ENCODE measurements at places on chromosomes 6 and 20. TPM values are rescaled to one million over a fixed set of nuclear protein-coding genes. Genes with fewer than 3 reads are reported as not detected.

GRCh38 chr20:43961541-43962471 is 47.2 kb downstream of the TOX2 start:
- peaks cover 16% of the 10 kb centered on the region for H3K36me3 ChIP-seq
- no peak overlapping the region for H3K4me3 ChIP-seq
- peaks cover 24% of the 10 kb centered on the region for H3K4me1 ChIP-seq
- H3K27me3 ChIP-seq = peaks cover 59% of the 10 kb centered on the region

DNA sequence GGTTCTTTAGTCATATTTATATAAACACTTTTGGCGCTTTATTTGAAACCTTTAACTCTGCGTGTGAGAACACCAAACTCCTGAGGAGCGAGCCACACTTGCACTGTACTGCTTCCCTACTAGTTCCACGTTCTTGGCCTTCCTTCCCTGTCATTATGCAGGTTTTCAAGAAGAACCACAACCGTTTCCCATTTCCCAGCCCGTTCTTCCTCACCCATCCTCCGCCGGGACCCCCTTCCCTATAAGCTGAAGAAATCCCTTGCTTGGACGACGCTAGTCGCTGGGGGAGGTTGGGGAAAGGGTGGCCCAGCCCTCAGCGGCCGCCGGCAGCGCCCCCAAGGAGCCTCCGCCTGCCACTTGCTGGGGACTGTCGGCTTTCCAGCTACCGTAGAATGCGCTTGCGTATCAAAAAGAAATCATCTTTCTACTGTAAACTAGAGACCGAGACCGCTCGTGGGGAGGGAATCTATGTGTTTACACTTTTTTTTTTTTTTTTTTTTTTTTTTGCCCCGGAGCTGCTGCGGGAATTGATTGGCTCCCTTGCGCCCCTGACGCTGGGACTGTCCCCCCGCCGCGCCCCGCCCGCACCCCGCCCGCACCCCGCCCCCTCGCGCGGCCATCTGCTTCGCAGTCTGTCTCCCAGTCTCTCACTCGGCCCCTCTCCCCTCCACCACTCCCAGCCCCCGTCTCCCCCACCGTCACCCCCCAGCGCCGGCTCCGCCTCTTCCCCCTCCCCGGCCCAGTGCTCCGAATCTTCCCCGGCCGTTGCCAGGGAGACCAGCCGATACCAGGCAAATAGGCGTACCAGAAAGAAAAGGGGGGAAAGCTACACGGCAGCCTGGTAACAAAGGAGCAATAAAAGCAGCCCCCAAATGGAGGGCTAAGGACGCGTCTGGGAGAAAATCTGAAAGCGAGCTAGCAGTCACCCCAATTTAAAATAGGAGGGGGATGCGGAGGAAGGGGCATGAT is 2.3 kb upstream of the MARCKS start:
- peak overlapping the region; percentile 31 for H3K27ac ChIP-seq
- peaks cover 37% of the 10 kb centered on the region for H3K27me3 ChIP-seq
- H3K4me1 ChIP-seq = peaks cover 18% of the 10 kb centered on the region
- H3K36me3 ChIP-seq = peaks cover 2% of the 10 kb centered on the region
- DNase-seq = no peak
- H3K4me3 ChIP-seq = peak overlapping the region; percentile 11

GRCh38 chr20:2397091-2397490 is 16.4 kb downstream of the TGM6 start:
- H3K4me1 ChIP-seq = no peaks in the 10 kb centered on the region
- no peak overlapping the region for H3K4me3 ChIP-seq
- no peaks in the 10 kb centered on the region for H3K36me3 ChIP-seq
- H3K27me3 ChIP-seq = no peaks in the 10 kb centered on the region

DNA sequence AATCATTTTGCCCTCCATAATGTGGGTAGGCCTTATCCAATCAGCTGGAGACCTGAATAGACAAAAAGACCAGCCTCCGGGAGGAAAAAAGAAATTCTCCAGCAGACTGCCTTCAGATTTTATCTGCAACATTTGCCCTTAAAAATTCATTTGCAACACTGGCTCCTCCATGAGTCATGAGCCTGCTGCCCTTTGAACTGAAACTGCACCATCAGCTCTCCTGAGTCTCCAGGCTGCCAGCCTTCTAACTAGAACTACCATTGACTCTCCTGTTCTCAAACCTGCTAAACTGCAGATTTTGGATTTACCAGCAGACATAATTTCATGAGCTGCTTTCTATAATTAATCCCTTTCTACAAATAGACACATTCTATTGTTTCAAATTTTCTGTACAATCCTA is 223.9 kb upstream of the THEMIS start:
- H3K27ac ChIP-seq = no peak overlapping the region

- no peak for DNase-seq
- H3K4me1 ChIP-seq = peaks cover 41% of the 10 kb centered on the region
- no peak overlapping the region for H3K4me3 ChIP-seq
- no peaks in the 10 kb centered on the region for H3K27me3 ChIP-seq
- peaks cover 39% of the 10 kb centered on the region for H3K36me3 ChIP-seq
Observed at GRCh38 chr6:73513496-73513854, 7.4 kb downstream of the EEF1A1 start.

- H3K27me3 ChIP-seq = no peaks in the 10 kb centered on the region
- H3K4me3 ChIP-seq = peak overlapping the region; percentile 14
- DNase-seq = peak; percentile 85
- H3K27ac ChIP-seq = peak overlapping the region; percentile 88
Observed at GRCh38 chr6:87718662-87719433, 16.8 kb upstream of the AKIRIN2 start.

GRCh38 chr6:32838114-32838958 is at the start of gene TAP2:
TAP2 (minus strand) TSS chr6:32838739; CDS start chr6:32838233, 506 bp downstream.
- peaks cover 77% of the 10 kb centered on the region for H3K36me3 ChIP-seq
- peak within 1 kb of the TSS; percentile 95 for H3K27ac ChIP-seq
- no peaks in the 10 kb centered on the region for H3K27me3 ChIP-seq
- H3K4me1 ChIP-seq = peaks cover 77% of the 10 kb centered on the region
- H3K4me3 ChIP-seq = peak within 1 kb of the TSS; percentile 94
- DNase-seq = peak; percentile 98

- DNase-seq = no peak
- H3K4me3 ChIP-seq = no peak overlapping the region
- H3K4me1 ChIP-seq = no peaks in the 10 kb centered on the region
- H3K27ac ChIP-seq = no peak overlapping the region
- no peaks in the 10 kb centered on the region for H3K36me3 ChIP-seq
- H3K27me3 ChIP-seq = no peaks in the 10 kb centered on the region
Observed at GRCh38 chr6:140153703-140154102, 779.3 kb upstream of the CITED2 start.

- peaks cover 25% of the 10 kb centered on the region for H3K27me3 ChIP-seq
- no peak overlapping the region for H3K4me3 ChIP-seq
- no peaks in the 10 kb centered on the region for H3K4me1 ChIP-seq
- peaks cover 1% of the 10 kb centered on the region for H3K36me3 ChIP-seq
- DNase-seq = no peak
Observed at GRCh38 chr6:14616656-14617055, 499.1 kb downstream of the CD83 start.

- H3K36me3 ChIP-seq = no peaks in the 10 kb centered on the region
- peaks cover 13% of the 10 kb centered on the region for H3K4me1 ChIP-seq
- DNase-seq = no peak
- no peak overlapping the region for H3K4me3 ChIP-seq
- H3K27ac ChIP-seq = no peak overlapping the region
- H3K27me3 ChIP-seq = peaks cover 12% of the 10 kb centered on the region
Observed at GRCh38 chr6:29637247-29637646, 4.3 kb upstream of the GABBR1 start.

GRCh38 chr6:68427630-68428029 is 207.5 kb upstream of the ADGRB3 start:
- H3K27me3 ChIP-seq = no peaks in the 10 kb centered on the region
- H3K36me3 ChIP-seq = no peaks in the 10 kb centered on the region
- DNase-seq = no peak
- H3K27ac ChIP-seq = no peak overlapping the region

- H3K27me3 ChIP-seq = peaks cover 8% of the 10 kb centered on the region
- no peak overlapping the region for H3K4me3 ChIP-seq
- H3K36me3 ChIP-seq = no peaks in the 10 kb centered on the region
Observed at GRCh38 chr20:5364997-5365597, 48.3 kb upstream of the PROKR2 start.

- no peaks in the 10 kb centered on the region for H3K36me3 ChIP-seq
- no peak overlapping the region for H3K27ac ChIP-seq
- H3K4me1 ChIP-seq = peaks cover 3% of the 10 kb centered on the region
- H3K4me3 ChIP-seq = no peak overlapping the region
Observed at GRCh38 chr6:82589509-82590206, 226.0 kb downstream of the TPBG start.

GRCh38 chr20:48819821-48820648 is 7.8 kb downstream of the PREX1 start:
- H3K4me1 ChIP-seq = peaks cover 100% of the 10 kb centered on the region
- peaks cover 58% of the 10 kb centered on the region for H3K36me3 ChIP-seq
- H3K27me3 ChIP-seq = no peaks in the 10 kb centered on the region
- H3K27ac ChIP-seq = peak overlapping the region; percentile 98
- H3K4me3 ChIP-seq = peak overlapping the region; percentile 54
- DNase-seq = no peak

GRCh38 chr6:45658958-45659357 is 281.2 kb upstream of the SUPT3H start:
- DNase-seq = no peak
- no peak overlapping the region for H3K4me3 ChIP-seq
- H3K36me3 ChIP-seq = peaks cover 11% of the 10 kb centered on the region
- no peak overlapping the region for H3K27ac ChIP-seq
- peaks cover 22% of the 10 kb centered on the region for H3K27me3 ChIP-seq
- peaks cover 36% of the 10 kb centered on the region for H3K4me1 ChIP-seq

DNA sequence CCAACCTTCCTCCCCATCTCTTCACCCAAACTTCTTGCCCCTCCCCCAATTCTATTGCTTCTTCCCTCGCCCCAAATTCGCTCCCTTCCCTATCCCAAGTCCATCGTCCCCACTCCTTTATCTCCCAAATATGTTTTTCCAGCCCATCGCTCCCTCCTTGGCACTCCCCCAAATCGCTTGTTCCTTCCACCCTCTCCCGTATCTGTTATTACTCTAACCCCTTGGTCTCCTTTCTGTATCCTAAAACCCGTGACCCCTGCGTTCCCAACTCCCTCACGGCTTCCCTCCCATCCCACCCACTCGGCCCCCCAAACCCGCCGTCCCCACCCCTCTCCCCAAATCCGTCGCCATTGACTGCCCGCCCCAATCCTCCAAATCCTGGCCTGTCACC is 584 bp downstream of the MTCH1 start:
- DNase-seq = no peak
- peaks cover 9% of the 10 kb centered on the region for H3K36me3 ChIP-seq
- H3K27ac ChIP-seq = no peak overlapping the region

GRCh38 chr6:64330694-64331307 is 695.2 kb downstream of the PHF3 start:
- H3K4me1 ChIP-seq = no peaks in the 10 kb centered on the region
- H3K36me3 ChIP-seq = no peaks in the 10 kb centered on the region
- H3K27ac ChIP-seq = no peak overlapping the region
- DNase-seq = peak; percentile 53
- no peak overlapping the region for H3K4me3 ChIP-seq

GRCh38 chr6:148760258-148760534 is 13.4 kb downstream of the UST start:
- DNase-seq = no peak
- H3K27me3 ChIP-seq = peaks cover 43% of the 10 kb centered on the region
- H3K4me3 ChIP-seq = peak overlapping the region; percentile 59
- H3K36me3 ChIP-seq = peaks cover 2% of the 10 kb centered on the region
- H3K27ac ChIP-seq = no peak overlapping the region

DNA sequence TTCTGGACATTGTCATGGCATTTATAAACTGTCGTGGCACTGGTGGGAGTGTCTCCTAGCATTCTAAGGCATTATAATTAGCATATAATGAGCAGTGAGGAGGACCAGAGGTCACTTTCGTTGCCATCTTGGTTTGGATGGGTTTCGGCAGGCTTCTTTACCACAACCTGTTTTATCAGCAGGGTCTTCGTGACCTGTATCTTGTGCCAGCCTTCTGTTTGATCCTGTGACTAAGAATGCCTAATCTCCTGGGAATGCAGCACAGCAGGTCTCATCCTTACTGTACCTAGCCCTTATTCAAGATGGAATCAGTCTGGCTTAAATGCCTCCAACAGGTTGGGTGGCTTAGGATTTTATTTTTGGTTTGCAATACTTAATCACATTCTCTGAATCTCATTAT is 142.7 kb upstream of the GGTLC1 start:
- H3K27ac ChIP-seq = no peak overlapping the region
- H3K36me3 ChIP-seq = peaks cover 2% of the 10 kb centered on the region
- H3K4me1 ChIP-seq = peaks cover 7% of the 10 kb centered on the region
- peaks cover 15% of the 10 kb centered on the region for H3K27me3 ChIP-seq
- no peak overlapping the region for H3K4me3 ChIP-seq
- no peak for DNase-seq

DNA sequence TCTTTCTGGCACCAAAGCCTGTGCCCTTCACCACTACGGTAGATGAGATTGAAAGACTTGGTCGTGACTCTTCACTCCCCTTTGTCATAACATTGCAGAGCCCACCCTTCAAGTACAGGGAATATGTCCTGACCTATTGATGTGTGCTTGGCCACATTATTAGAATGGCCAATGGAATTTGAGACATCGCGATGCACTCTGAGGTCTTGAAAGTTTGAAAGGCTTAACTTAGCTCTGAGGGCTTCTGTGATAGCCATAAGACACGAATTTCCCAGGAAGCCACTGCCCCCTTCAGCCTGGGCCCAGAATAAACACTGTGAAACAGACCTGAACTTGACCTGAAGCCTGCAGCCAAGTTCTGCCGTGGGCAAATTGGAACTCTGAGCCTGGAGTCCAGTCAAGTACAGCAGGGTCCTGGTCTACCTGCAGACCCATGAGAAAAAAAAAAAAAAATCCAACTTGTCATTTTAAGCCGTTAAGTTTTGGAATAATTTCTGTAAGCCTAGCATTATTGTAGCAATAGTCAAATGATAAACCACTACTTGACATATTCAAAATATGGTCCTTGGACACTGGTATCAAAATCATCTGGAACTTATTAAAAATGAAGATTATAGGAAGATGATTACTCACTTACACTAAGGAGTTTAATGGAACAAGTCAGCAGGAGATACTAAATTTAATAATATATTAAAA is 36.9 kb upstream of the TRAF3IP2 start:
- no peak overlapping the region for H3K27ac ChIP-seq
- peak; percentile 66 for DNase-seq
- peaks cover 9% of the 10 kb centered on the region for H3K36me3 ChIP-seq
- H3K4me3 ChIP-seq = no peak overlapping the region
- H3K27me3 ChIP-seq = no peaks in the 10 kb centered on the region
- no peaks in the 10 kb centered on the region for H3K4me1 ChIP-seq

DNA sequence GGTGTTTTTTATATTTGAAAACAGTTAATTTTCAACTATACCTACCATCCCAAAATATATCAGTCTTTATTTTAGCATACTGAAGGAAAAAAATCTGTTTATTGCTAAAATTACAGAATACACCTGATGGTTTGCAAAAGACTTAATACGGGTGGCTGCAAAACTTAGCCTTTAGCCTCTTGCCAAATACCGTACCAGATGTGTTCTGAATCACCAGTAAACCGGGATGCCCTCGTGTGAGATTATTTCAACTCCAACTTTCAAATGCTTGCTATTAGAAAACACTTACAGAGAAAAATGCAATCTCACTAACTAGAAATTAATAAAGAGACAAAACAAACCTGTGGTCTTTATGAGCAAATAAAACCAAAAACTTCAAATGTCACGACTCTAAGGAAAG is 36.0 kb downstream of the REV3L start:
- H3K27me3 ChIP-seq = no peaks in the 10 kb centered on the region
- no peak overlapping the region for H3K27ac ChIP-seq
- H3K4me1 ChIP-seq = peaks cover 2% of the 10 kb centered on the region
- peaks cover 9% of the 10 kb centered on the region for H3K36me3 ChIP-seq

Gene KCNQ2
- 0.05 TPM for total RNA-seq

Gene DEFB124
- not detected for total RNA-seq

Gene DTD1
- 33.5 TPM for total RNA-seq

Gene ABHD16B
- total RNA-seq = not detected

Gene TGM3
- total RNA-seq = not detected
